ENCODE measurements at places on chromosomes 11 and 22.

- no peak for DNase-seq
These were observed 4.0 kb upstream of the SLC43A3 start for GRCh38 chr11:57430952-57431351.

GRCh38 chr11:6554828-6555706 is 48.3 kb downstream of the RRP8 start:
- no peak for DNase-seq

DNA sequence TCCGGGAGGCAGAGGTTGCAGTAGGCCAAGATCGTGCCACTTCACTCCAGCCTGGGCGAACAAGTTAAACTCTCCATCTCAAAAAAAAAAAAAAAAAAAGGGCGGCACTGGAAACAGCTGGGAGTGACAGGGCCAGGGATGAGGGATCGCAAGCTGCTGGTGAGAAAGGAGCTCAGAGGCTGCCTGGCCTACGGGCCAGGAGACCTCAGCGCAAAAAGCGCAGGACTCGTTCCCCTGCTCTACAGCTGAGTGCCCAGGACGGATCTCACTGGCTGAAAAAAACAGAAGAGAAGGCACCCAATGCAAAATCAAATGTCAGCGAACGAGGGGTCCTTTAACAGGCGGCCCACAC is 650 bp upstream of the NUP50 start:
- peak; percentile 27 for DNase-seq

GRCh38 chr11:12840871-12841660 is 166.8 kb downstream of the TEAD1 start:
- DNase-seq, result no peak

DNA sequence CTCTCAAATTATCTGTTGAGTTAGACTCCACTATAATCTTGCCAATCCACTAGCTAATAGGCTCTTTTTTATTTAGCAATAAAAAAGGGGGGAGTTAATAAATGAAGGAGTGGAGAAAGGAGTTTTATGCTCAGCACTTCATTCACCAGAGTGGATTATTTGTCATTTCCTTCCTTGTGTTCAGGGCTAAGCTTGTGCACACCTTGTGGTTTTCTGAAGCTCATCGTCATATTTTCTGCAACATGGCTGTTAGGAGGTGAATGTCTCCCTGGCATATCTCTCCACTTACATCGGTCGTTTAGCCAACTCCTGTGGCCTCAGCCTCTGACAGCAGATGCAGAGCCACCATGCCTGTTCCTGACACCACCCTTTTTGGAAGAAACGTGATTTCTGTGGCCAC is 83.9 kb upstream of the MTNR1B start:
- DNase-seq, result no peak

DNA sequence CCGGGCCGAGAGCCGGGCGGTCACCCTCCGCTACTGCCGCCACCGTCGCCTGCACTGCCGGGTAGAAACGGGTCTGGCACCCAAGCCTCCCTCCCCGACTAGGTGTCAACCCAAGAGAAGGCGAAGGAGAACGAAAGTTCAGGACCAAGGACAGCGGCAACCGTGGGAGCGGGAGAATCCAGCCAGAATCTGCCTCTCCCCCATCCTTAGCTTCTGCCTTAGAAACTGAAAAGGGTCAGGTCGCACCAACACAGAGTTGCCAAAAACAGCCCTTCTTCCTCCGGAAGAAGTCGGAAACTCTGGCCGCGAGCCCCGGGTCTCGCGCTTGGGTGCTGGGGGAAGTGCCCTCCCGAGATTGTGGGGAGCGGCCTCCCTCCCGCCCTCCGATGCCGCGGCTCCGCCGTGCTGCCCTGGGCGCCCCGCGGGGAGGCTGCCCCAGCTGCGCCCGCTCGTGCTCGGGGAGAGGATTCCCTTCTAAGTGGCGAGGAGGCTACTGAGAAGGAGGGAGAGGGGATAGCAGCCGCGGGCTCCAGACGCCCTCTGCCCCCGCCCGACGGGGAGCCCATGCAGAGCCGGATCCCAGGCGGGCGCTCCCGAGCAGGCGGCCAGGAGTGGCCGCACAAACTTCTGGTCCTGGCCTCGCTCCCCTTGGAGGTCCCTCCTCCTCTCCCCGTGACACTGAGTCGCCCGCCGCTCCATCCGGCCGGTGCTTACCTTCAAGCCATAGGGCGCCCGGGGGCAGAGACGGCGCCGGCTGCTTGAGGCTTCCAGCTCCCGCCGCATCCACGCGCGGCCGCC is 637 bp downstream of the DRD2 start:
- peak; percentile 90 for DNase-seq

DNA sequence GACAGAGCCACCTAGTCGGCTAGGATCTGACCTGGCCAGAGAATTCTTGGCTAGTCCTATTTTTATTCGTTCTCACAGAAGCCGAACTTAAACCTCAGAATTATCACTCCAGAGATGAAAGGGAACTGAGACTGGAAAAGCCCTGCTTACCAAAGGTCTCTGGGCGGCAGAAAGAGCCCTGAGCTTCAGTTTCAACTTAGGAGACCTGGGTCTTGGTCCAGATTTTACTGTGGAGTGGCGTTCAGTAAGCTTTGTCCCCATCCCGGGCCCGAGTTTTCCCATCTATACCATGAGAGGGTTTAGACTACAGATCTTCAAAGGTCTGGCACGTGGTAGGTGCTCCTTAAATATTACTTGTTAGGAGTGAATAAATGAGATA is 516 bp downstream of the NEU3 start:
- DNase-seq, result peak; percentile 3

DNA sequence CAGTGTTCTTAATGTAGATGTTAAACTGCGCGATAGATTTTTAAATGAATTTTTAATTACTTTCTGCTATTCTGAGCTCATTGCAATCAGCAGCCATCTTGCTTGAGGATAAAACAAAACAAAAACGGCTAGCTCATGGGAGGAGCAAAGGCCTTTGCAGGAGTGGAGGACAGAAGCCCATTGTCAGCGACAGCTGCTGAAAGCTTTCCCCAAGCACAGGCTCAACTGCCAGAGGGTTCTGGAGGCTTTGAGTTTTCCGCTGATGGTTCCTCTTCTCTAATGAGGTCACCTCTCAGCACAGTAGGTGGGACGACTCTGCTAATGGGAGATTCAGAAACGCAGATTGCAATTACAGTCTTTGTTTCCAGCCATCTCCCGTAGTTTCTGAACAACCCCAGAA is 167.1 kb upstream of the TTC12 start:
- DNase-seq, result no peak

- no peak for DNase-seq
These were observed 19.4 kb downstream of the SNU13 start for GRCh38 chr22:41668971-41669911.

GRCh38 chr11:126331286-126331685 is 24.2 kb upstream of the ST3GAL4 start:
- no peak for DNase-seq

- DNase-seq, result peak; percentile 42
These were observed 26.9 kb downstream of the CD82 start for GRCh38 chr11:44592125-44592940.

GRCh38 chr11:2724104-2724503 is 24.3 kb upstream of the KCNQ1OT1 start:
- DNase-seq, result no peak
